ENCODE measurements at places on chromosomes 1 and 21. TPM values are rescaled to one million over a fixed set of nuclear protein-coding genes. Genes with fewer than 3 reads are reported as not detected.

BATF3 gene
- total RNA-seq, result 148 TPM

IL19 gene
- total RNA-seq, result not detected

ZNF683 gene
- total RNA-seq, result 0.94 TPM

PPIAL4G gene
- 0.06 TPM for total RNA-seq

PALMD gene
- not detected for total RNA-seq

Measured in activated CD8-positive, alpha-beta memory T cell treated with anti-CD3 and anti-CD28 coated beads for 36 hours (primary cell).